ENCODE measurements at places on chromosomes 13 and 19. TPM values are rescaled to one million over a fixed set of nuclear protein-coding genes. Genes with fewer than 3 reads are reported as not detected.

Gene NLRP9
- total RNA-seq: not detected

Gene FCER2
- total RNA-seq: not detected

Gene CRLF1
- total RNA-seq: 7.8 TPM

Gene ZNF490
- total RNA-seq: 11.2 TPM

Gene ZNF628
- total RNA-seq: 10.3 TPM

DNA sequence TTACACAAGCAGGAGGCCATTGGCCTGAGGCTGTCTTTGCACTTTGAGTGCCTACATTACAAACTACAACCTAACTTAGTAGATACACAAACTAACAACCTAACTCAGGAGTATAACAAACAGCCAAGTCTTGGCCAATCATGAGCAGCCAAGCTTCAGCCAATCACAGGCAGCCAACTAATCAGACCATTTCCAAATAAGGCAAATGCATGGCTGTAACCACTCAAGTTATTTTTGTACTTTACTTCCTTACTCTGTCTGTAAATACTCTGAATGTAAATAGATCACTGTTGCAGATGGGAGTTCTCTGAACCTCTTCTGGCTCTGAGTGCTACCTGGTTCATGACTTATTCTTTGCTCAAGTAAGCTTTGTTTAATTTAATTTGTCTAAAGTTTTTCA lies 748.1 kb upstream of the SGCG start:
- no peak for DNase-seq

GRCh38 chr13:106418556-106418955 lies 116.9 kb downstream of the EFNB2 start:
- no peak for DNase-seq

DNA sequence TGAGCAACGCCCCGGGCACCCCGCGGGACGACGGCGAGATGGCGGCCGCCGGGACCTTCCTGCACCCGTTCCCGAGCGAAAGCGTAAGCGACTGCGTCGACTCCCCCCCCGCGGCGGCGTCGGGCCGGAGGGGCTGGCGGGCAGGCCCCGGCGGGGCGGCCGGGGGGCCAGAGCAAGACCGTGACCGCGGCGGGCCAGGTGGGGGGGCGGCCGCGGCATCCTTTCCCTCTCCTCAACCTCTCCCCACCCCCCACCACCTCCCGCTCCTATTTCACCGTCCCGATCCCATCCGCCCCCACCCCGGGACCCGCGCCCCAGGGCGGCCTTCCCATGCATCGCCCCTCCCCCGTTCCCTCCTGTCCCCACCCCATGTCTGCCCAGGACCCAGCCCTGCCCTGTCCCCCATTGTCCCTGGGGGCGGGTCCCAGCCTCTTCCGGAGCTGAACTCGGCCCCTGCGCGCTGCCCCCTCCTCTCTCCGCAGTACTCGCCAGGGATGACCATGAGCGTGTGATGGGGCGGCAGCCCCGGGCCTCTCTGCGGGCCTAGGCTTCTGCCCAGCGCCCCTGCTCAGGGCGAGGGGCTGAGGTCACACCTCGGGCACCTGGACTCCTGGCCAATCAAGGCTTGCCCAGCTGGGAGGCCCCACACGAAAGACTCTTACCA lies 4.1 kb downstream of the ISYNA1 start:
- no peak for DNase-seq

DNA sequence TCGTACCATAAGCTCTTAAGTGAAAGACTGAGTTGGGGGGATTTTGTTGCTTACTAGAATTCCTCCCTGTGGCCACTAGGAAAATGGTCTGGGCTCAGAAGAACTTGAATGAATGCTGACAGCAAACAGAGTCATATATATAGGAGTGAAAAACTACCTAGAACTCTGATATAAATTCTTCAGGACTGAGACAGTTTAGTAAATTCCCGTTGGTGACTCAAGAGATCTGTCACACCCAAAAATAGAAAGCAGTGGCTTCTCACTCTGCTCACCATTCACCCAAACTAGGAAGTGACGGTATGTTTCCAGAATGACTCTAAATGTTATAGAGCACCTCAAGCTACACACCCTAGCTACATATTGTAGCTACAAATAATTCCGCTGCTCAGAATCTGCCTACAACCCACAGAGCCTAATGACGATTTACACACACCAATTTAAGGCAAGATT lies 116.2 kb downstream of the TBC1D4 start:
- no peak for DNase-seq

GRCh38 chr19:12641456-12641855 lies 25.1 kb downstream of the MAN2B1 start:
- no peak for DNase-seq

- DNase-seq: no peak
These were observed 3.7 kb upstream of the DMPK start for GRCh38 chr19:45785781-45786532.

DNA sequence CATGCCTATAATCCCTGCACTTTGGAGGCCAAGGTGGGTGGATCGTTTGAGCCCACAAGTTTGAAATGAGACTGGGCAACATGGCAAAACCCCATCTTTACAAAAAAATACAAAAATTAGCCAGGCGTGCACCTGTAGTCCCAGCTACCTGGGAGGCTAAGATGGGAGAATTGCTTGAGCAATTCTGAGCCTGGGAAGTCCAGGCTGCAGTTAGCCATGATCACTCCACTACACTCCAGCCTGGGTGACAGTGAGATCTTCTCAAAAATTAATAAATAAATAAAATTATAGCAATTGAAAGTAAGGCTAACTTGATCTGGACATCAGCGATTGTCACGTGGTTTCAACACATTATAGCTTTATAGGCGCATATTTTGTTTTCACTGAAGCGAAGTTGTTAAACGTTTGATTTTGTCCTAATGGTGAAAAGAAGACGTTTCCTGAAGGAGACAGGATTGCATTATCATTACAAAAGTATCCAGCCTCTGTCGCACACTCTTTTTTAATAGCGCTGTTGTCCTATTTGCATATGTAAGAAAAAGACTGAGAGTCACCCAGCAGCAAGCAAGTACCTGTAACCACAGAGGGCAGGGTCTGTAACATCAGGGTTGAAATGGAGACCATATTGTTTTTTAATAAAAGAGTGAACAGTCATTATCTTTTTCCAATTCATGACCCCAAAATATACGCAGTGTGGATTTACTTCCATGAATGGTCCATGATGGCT lies 335.7 kb downstream of the DCT start:
- no peak for DNase-seq
